Neuronal stem cell (in vitro differentiated cells): ENCODE measurements at places on chromosomes 13 and 19.
A peak's percentile ranks its signal among the peaks of the same experiment; 100 is the strongest.

DNA sequence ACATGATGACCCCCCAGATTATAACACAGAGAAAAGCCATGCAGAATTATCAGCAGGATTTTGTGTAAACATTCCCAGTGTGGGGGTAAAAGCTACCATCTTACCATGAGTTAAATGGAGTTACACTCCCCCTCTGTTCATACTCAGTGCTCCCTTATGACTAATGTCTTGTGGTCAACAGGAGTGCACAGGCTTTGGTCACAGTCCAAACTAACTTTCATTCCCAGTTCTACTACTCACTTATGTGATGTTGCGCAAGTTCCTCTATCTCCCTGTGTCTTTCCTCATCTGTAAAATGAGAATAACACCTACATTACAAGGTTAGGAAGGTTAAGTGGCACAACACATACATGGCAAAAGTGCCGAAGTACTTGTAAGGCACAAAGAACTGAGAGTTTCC is 277.9 kb downstream of the RBM26 start:
- DNase-seq, result no peak

DNA sequence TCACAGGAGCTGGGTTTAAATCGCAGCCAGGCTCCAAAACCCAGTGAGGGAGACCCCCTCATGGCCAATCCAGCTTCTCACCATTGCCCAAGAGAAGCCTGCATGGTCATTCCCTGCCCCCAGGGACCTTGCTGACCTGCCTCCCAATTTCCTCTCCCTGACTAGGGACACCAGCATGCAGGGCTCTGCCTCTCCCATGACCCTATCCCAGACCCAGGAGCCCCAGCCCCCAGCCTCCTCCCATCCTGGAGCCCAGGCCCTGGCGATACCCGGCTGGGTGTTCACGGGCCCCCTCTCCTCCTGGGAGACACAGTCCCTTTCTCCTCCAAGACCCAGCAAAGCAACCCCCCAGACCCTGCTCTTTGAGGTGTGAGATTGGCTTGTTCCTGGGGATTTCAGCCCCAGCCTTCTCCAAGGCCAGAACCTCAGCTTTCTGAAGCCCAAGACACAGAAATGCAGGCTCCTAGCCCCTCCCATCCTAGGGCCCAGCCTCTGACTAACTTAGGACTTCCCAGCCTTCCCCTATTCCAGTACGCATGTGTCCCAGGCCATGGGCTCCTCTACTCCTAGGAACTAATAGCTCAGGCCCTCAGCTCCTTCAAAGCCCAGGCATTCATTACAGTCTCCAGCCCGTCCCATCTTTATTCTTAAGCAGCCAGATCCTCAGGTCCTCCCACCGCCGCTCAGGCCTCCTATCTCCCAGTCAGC is 1.1 kb downstream of the GYS1 start:
- no peak for DNase-seq

GRCh38 chr19:55158423-55158822 is 891 bp upstream of the TNNI3 start:
- DNase-seq, result no peak

GRCh38 chr13:32501064-32501463 is 37.5 kb downstream of the N4BP2L2 start:
- no peak for DNase-seq

GRCh38 chr19:30212574-30212973 is 159.6 kb upstream of the ZNF536 start:
- DNase-seq, result no peak

GRCh38 chr13:113065406-113066141 is 40.0 kb upstream of the F7 start:
- DNase-seq, result no peak

GRCh38 chr19:51525651-51526050 is 5.8 kb downstream of the SIGLEC6 start:
- no peak for DNase-seq

DNA sequence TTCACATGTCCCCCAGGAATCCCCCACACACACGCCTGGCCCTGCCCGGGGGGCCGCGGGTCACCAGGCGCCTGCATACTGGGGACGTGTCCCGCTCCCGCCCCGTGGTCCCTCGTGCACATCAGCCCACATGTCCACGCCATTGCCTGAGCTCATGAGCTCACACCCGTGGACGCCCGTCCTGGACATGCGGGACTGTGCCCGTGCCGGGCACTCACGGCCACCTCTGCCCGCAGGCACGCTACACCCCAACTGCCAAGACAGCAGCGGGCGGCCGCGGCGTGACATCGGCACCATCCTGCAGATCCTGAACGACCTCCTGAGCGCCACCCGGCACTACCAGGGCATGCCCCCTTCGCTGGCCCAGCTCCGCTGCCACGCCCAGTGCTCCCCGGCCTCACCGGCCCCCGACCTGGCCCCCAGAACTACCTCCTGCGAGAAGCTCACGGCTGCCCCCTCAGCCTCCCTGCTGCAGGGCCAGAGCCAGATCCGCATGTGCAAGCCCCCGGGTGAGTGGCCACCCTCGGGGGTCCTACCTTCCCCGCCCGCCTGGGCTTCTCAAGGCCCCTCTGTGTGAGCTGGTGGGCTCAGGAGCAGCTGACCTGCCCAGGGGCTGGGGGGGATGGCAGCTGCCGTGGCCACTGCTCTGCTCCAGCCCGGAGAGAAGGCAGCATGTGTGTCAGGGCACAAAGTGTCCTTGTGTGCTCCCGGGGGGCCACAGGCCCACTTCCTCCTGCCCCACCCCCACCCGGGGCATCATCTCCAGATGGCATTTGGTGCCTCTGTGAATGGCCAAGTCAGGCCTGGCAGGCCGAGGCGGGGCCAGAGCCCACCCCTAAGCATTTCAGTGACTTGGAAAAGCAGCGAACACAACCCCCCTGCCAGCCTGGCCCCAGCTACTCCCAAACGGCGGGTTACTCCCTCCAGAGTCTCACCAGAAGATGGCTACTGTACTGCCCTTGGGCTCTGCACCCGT is 7.1 kb downstream of the MIDN start:
- no peak for DNase-seq

- DNase-seq, result no peak
Measured at GRCh38 chr19:33728141-33728540, 68.5 kb upstream of the KCTD15 start.

DNA sequence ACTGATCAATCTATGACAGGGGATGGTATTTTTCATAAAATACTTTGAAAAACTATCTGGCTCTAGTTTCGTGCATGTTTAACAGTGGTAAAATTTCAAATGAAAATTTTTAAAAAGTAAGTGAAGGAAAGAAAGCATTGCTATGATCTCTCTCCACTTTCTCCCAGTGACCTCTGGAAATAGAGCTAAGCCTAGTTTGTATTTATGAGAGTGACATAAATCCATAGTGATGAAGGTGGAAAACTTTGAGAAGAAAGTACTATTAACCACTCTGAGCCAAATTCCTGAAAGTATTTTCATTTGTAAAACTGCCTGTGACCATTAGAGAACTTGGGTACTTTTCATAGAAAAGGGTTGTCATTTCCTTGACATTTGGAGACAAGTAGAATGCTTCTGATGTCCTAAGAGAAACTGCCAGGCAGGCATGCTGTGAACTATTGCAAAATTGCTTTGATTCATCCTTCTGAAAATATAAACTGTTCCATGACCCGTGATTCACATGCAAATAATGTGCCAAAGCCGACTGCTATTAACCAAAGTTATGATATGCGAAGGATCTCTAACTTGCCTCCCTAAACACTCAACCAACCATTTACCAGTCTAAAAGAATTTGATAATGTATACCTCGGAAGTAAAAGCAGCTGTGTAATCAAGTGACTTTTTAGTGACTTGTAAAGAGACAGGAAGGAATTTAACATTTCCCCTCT is 133.2 kb downstream of the VWA8 start:
- DNase-seq, result no peak

GRCh38 chr19:53977991-53978731 is 13.3 kb upstream of the CACNG6 start:
- DNase-seq, result peak; percentile 98

GRCh38 chr19:17944301-17944700 is 11.5 kb downstream of the CCDC124 start:
- no peak for DNase-seq

- no peak for DNase-seq
Measured at GRCh38 chr13:102182170-102182569, 219.7 kb downstream of the FGF14 start.

DNA sequence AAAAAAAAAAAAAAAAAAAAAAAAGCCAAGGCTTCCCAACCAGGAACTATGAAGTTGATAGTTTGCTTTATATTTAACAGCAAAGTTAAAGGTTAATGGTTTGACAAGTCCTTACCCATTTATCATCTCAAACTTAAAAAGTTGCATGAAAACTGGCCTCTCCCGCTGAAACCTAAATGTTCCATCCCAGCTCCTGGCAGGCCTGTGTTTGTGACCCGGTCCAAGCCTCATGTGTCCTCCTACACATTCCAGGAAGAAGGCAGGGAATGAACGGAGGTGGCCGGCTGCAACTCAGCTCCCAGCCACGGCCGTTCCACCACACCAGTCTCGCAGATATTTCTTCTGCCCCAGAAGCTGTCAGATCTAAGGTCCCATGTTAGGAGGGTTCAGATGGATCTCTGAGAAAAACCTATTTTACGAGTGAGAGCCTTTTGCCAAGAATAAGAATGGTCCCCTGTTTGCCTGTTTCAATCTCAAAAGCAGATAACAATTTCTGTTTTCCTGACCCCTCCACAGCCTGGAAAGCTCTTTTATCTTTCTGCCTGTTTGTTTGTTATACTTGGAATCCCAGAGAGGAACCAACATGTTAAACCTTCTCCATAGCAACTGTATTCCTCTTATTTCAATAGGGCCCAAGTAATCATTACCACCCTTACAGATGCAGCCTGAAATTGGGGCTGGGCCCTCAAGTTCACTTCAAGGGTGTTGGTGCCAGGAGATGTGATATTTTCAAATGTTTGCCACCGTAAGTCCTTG is 56.5 kb downstream of the KCTD12 start:
- no peak for DNase-seq

- DNase-seq, result no peak
Measured at GRCh38 chr19:47324502-47324901, 7.5 kb upstream of the C5AR2 start.

DNA sequence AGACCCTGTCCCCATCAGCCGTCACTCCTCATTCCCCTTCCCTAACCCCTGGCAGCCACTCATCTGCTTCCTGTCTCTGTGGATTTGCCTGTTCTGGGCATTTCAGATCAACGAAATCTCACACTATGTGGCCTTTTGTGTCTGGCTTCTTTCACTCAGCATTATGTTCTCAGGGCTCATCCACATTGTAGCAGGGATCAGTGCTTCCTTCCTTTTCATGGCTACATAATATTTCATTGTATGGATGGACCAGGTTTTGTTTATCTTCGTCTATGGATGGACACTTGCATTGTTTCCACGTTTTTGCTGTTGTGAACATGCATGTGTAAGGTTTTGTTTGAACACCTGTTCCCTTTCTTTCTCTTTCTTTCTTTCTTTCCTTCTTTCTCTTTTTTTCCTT is 41.3 kb downstream of the NWD1 start:
- no peak for DNase-seq

GRCh38 chr13:72050251-72050650 is 183.2 kb upstream of the DACH1 start:
- no peak for DNase-seq

- no peak for DNase-seq
Measured at GRCh38 chr13:101447852-101448251, 4.6 kb upstream of the ITGBL1 start.
